ENCODE measurements at places on chromosomes 12 and 14.
A peak's percentile ranks its signal among the peaks of the same experiment; 100 is the strongest.

GRCh38 chr14:97380539-97380941 lies 583.4 kb downstream of the VRK1 start:
- no peak for DNase-seq

GRCh38 chr12:109580272-109580671 lies 6.7 kb downstream of the MVK start:
- no peak for DNase-seq

- DNase-seq = no peak
These were observed 38.6 kb downstream of the SPTSSA start for GRCh38 chr14:34423445-34423844.

- DNase-seq = no peak
These were observed 77.9 kb upstream of the SOX5 start for GRCh38 chr12:24027352-24027751.

GRCh38 chr12:122722387-122722786 lies 5.8 kb upstream of the HCAR3 start:
- no peak for DNase-seq

DNA sequence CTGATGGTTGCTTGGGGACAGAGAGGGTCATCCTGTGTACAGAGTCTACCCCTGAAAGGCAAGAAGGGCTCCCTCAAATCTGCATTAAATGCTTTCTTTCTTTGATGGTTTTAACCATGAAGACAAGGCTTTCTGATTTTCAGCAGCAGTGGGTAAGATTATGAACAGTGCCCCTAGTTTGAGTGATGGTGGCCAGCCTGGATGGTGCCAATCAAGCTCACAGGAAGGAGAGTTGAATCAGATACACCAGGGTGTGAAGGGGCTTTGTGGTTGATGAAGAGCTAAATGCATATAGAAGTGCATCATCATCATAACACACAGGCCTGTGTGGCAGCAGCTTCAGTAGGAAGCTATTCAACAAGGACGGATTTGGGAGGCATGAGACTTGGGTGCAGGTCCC lies 5.7 kb downstream of the KRT85 start:
- no peak for DNase-seq

- DNase-seq = no peak
These were observed 4.2 kb upstream of the GRIP1 start for GRCh38 chr12:66683073-66683472.

GRCh38 chr14:52227619-52228222 lies 39.8 kb upstream of the PTGDR start:
- peak; percentile 66 for DNase-seq

GRCh38 chr14:102811971-102812370 lies 34.7 kb downstream of the TRAF3 start:
- DNase-seq = no peak

DNA sequence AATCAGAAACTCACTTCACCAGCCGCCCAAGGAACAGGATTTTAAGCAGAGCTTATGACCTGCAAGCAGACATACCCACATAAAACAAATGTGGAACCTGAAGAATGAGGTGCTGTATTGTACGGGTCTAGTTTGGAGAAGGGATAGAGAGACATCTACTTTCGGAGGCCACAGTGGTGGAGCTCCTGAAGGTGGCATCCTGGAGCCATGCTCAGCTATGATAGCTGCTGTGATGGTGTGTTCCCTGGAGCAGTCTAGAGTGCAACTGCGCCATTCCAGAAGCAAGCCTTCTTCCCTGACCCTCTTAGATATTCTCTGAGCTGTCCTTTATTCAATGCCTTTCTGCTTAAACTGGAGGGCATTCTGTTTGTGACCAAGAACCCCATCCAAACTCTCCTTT lies 402.6 kb downstream of the FUT8 start:
- DNase-seq = no peak

DNA sequence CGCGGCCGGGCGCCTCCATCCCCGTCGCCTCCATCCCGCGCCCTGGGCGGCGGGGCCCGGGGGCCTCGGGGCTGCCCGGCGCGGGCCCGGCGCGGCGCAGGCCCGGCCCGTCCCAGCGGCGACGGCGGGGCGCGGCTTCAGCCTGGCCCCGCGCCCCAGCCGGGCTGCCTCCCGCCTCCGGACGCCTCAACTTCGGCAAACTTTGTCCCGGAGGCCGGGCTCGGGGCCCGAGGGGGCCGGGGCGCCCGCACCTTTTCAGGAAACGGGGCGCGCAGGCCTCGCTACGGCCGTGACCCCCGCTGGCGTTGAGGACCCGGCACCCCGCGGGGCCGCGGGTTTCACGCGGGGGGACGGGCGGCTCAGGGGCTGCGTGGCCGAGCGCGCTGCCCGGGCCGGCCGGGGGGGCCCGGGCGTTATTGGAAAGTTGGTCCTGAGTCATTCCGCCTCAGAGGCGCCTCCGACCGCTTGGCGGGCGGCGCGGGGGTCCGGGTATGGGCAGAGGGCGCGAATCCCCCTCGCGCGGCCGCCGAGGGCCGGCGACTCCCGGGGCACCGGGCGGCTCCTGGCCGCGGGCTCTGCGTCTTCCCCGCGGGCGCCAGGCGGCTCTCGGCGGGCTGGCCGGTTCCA lies 575 bp downstream of the TRAF3 start:
- no peak for DNase-seq

DNA sequence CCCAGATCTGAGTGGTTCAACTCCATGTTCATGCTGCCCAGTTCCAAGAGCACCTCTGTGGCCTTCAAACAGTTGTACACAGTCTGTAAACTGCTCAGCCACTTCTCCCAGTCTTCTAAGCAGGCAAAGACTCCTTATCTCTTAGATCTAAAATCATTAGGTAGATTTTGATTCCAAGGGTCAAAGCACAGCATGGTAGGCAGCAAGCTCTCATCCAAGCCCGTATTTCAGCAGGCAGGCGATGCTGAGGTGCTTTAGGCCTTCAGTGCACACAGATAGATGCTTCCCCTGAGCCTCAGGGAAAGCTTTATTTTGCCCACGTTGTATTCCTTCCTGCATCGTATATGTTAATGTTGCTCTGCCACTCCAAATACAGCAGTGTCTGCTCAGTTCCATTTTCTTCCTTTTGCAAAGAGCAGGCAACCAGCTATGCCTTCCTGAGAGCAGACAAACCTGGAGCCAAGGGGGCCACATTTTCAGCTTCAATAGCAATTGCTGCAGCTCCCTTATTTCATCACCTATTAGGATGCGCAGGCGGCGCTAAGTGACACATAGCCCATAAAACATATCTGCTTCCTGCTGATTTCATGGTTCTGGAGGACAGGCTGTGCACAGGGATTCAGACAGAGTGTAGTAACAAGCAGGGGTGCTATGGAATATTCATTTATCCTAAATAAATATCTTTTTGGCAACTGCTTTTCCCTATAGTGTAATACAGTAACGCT lies 67.5 kb downstream of the ETV6 start:
- DNase-seq = peak; percentile 57
